ENCODE measurements at places on chromosomes 1 and 21.

DNA sequence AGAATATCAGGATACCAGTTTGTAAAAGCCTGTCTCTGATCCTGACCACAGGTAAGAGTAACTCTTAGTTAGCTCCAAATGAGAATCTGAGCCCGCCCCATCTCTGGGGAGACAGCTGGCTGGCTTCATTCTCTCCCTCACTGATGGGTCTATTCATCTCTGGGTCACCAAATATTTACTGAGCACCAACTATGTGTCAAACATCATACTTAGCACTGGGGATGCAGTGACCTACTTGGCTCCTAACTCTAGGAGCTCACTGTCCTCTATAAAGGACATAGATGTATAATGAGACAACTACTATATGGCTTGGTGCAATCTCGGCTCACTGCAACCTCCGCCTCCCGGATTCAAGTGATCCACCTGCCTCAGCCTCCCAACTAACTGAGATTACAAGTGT lies 29.8 kb upstream of the BCL10 start:
- no peak for DNase-seq

GRCh38 chr21:32917362-32918135 lies 108.2 kb upstream of the OLIG2 start:
- no peak for DNase-seq

DNA sequence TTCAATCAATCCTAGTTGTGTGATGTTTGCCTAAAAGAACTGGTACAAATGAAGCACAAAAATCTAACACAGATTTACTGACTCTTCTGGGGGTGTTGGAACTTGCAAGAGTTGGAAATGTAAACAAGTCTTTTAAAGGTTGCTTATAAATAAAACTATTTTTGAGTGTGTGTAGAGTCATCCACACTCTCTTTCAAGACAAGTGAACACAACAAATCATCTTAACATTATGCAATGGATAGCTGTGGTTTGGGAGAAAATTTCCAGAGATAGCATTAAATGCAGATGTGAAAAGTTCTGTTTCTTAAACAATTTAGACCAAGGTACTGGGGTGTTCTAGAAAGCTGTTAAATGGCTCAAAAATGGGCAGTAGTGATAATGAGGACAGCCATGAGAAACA lies 28.7 kb downstream of the C1orf87 start:
- no peak for DNase-seq

- DNase-seq, result no peak
Measured at GRCh38 chr1:30933874-30934252, 25.3 kb upstream of the SDC3 start.

DNA sequence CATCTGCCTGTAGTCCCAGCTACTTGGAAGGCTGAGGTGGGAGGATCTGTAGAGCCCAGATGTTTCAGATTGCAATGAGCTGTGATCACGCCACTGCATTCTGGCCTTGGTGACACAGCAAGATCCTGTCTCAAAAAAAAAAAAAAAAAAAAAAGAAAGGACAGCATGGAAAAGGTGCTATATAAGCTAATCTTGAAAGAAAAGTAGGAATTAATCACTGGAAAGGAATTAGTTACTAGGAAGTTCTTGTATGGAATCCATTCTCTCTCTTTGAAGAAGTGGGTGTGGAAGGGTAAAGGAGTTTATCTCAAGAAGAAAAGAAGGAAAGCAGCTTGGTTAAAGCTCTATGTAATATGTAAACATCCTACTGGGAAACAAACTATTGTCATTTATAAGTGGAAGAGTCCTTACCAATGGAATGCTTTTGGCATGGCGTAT lies 339.2 kb downstream of the DPYD start:
- DNase-seq, result no peak

- DNase-seq, result no peak
Measured at GRCh38 chr1:25763493-25763892, 36.5 kb upstream of the SELENON start.

GRCh38 chr21:14836950-14837349 lies 227.8 kb downstream of the NRIP1 start:
- no peak for DNase-seq

Data from activated CD4-positive, alpha-beta T cell treated with anti-CD3 and anti-CD28 coated beads, Interleukin-2, amount 50 U/mL, for 24 hours (primary cell).